MCF 10A (cell line): ENCODE measurements at places on chromosomes 5 and 9. TPM values are rescaled to one million over a fixed set of nuclear protein-coding genes. Genes with fewer than 3 reads are reported as not detected.

TIGD6 gene
- total RNA-seq = 9.0 and 10.6 TPM in 2 replicates

GPR107 gene
- total RNA-seq = 32.9 and 41.8 TPM in 2 replicates

FAM221B gene
- not detected in 2 replicates for total RNA-seq

- no peak for DNase-seq
- H3K4me3 ChIP-seq = no peak overlapping the region
- peaks cover 6% of the 10 kb centered on the region for H3K4me1 ChIP-seq
- H3K36me3 ChIP-seq = no peaks in the 10 kb centered on the region
- no peak overlapping the region for H3K27ac ChIP-seq
These were observed 39.0 kb downstream of the ITK start for GRCh38 chr5:157219491-157220271.

DNA sequence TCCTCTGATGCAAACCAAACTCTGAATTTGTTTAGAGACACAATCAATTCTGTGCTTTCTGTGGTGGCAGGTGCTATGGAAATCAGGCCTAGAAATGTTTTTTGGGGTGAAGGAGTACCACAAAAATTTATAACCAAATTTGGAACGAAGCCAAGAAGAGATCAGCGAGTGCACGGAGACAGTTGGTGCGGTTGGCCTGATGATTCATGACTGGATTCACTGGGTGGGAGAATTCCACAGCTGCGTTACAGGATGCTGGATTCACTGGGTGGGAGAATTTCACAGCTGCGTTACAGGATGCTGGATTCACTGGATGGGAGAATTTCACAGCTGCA is 135.6 kb upstream of the IRX4 start:
- H3K4me1 ChIP-seq = no peaks in the 10 kb centered on the region
- DNase-seq = no peak
- H3K36me3 ChIP-seq = no peaks in the 10 kb centered on the region
- H3K27ac ChIP-seq = no peak overlapping the region
- no peak overlapping the region for H3K4me3 ChIP-seq

- H3K4me1 ChIP-seq = no peaks in the 10 kb centered on the region
- no peak overlapping the region for H3K27ac ChIP-seq
- peaks cover 17% of the 10 kb centered on the region for H3K27me3 ChIP-seq
- no peak for DNase-seq
- H3K36me3 ChIP-seq = no peaks in the 10 kb centered on the region
These were observed 49.9 kb downstream of the FGF18 start for GRCh38 chr5:171469326-171469725.

DNA sequence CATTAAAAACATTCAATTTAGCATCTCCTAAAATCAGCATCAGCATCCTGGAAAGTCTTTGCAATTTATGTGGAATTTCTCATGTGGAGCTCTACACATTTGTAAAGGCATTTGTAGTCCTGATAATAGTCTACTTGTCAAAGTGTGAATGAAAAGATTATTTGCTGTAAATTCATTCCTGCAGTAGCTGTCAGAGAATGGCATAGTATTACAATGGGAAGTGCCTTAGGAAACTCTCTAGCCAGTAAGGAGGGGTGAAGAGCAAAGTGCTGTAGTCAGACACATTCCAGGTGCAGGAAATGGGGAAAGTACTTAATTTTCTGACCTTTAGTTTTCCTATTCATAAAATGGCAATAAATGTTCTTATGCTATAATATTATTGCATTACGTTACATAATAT is 627.9 kb downstream of the KCTD16 start:
- no peaks in the 10 kb centered on the region for H3K4me1 ChIP-seq
- no peaks in the 10 kb centered on the region for H3K27me3 ChIP-seq
- no peak overlapping the region for H3K27ac ChIP-seq

- H3K36me3 ChIP-seq = peaks cover 4% of the 10 kb centered on the region
- H3K4me3 ChIP-seq = no peak overlapping the region
- H3K4me1 ChIP-seq = peaks cover 24% of the 10 kb centered on the region
- H3K27ac ChIP-seq = peak overlapping the region; percentile 21
- DNase-seq = peak; percentile 20
- H3K27me3 ChIP-seq = no peaks in the 10 kb centered on the region
These were observed 320.9 kb upstream of the KLF4 start for GRCh38 chr9:107810461-107810961.

DNA sequence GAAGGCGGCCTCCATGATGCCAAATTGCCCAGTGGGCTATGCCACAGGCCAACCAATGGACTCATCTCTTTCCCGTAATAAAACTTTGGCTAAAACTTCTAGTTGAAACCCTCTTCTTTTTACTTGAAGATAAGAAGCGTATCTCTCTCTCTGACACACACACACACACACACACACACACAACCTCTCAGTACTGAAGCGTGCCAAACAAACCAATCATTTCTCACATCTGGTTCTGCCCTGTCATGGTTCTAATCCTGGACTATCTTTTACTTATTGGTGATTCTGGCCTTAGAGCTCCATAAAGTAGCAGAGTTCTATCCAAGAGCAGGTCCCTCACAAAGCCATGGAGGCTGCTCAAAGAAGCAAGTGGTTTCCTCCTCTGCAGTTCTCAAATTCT is 64.6 kb downstream of the PTCH1 start:
- H3K36me3 ChIP-seq = peaks cover 35% of the 10 kb centered on the region
- H3K4me1 ChIP-seq = no peaks in the 10 kb centered on the region
- H3K27me3 ChIP-seq = no peaks in the 10 kb centered on the region
- no peak overlapping the region for H3K4me3 ChIP-seq
- DNase-seq = no peak

- no peaks in the 10 kb centered on the region for H3K36me3 ChIP-seq
- peaks cover 9% of the 10 kb centered on the region for H3K4me1 ChIP-seq
- no peak overlapping the region for H3K4me3 ChIP-seq
- H3K27ac ChIP-seq = no peak overlapping the region
- no peaks in the 10 kb centered on the region for H3K27me3 ChIP-seq
These were observed 55.1 kb downstream of the KIAA1958 start for GRCh38 chr9:112541685-112542084.

GRCh38 chr9:131605770-131606590 is 60.7 kb downstream of the PRRT1B start:
- H3K27me3 ChIP-seq = no peaks in the 10 kb centered on the region
- H3K36me3 ChIP-seq = peaks cover 28% of the 10 kb centered on the region
- peaks cover 20% of the 10 kb centered on the region for H3K4me1 ChIP-seq
- no peak overlapping the region for H3K27ac ChIP-seq
- no peak for DNase-seq

- DNase-seq = no peak
- H3K27ac ChIP-seq = no peak overlapping the region
- H3K4me1 ChIP-seq = peaks cover 10% of the 10 kb centered on the region
- no peak overlapping the region for H3K4me3 ChIP-seq
- H3K27me3 ChIP-seq = no peaks in the 10 kb centered on the region
These were observed 25.9 kb downstream of the CSF1R start for GRCh38 chr5:150060471-150060870.

- peak overlapping the region; percentile 37 for H3K27ac ChIP-seq
- H3K4me1 ChIP-seq = peaks cover 11% of the 10 kb centered on the region
- H3K36me3 ChIP-seq = no peaks in the 10 kb centered on the region
- peak; percentile 18 for DNase-seq
These were observed 902 bp downstream of the HABP4 start for GRCh38 chr9:96450613-96451528.

DNA sequence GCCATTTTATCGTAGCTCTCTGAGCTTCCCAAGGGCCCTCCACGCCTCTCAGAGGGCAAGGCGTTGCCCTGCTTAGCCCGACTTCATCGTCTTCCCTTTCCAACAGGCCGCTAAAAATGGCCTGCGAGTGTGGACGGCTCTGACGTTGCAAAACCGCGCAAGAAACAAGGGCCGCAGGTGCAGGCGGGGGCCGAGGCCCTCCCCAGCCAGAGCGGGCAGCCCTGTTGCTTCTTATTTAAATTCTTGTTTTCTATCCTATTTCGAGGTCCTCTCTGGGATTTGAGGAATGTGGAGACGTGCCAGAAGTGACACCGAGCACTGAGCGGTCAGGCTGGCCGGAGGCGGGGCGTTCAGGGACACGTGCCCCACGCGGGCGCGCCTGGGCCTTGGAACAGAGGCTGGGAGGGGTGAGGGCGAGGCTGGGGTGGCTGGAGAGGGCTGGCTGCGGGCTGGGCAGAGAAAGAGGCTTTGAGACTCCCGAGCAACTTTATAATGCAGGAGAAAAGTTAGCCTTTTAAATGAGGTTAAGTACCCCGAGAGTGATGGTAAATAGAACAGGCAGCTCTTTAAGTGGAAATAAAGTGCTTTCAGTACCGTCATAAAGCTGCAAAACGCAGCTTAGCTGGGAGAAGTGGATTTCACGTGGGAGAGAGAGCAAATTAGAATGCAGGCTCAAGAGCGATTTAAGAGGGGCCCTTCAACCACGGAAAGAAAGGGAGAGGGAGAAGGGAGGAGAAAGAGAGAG is 243.6 kb downstream of the AUH start:
- DNase-seq = no peak
- H3K4me1 ChIP-seq = peaks cover 34% of the 10 kb centered on the region
- peak overlapping the region; percentile 83 for H3K27ac ChIP-seq
- no peak overlapping the region for H3K4me3 ChIP-seq
- no peaks in the 10 kb centered on the region for H3K36me3 ChIP-seq
